SK-N-SH (cell line): ENCODE measurements at places on chromosomes 16 and 17. TPM values are rescaled to one million over a fixed set of nuclear protein-coding genes. Genes with fewer than 3 reads are reported as not detected.

TNRC6C gene
- 1.6 and 2.2 TPM in 2 replicates for polyA plus RNA-seq

MYH13 gene
- polyA plus RNA-seq, result not detected in 2 replicates

TBC1D28 gene
- not detected in 2 replicates for polyA plus RNA-seq

COIL gene
- 3.9 and 5.7 TPM in 2 replicates for polyA plus RNA-seq

ABAT gene
- 4.7 and 7.3 TPM in 2 replicates for polyA plus RNA-seq

ITGAL gene
- 0.12 and 0.28 TPM in 2 replicates for polyA plus RNA-seq

ARL6IP1 gene
- polyA plus RNA-seq, result 95.8 and 104 TPM in 2 replicates

CDK10 gene
- 84.7 and 94.5 TPM in 2 replicates for polyA plus RNA-seq

NHERF1 gene
- polyA plus RNA-seq, result 26.9 and 40.1 TPM in 2 replicates

TNP2 gene
- not detected in 2 replicates for polyA plus RNA-seq

KCNH6 gene
- 0.15 and 0.18 TPM in 2 replicates for polyA plus RNA-seq

PHLPP2 gene
- 5.5 and 7.2 TPM in 2 replicates for polyA plus RNA-seq

NPTX1 gene
- polyA plus RNA-seq, result 0.05 and 0.16 TPM in 2 replicates

RCVRN gene
- not detected in 2 replicates for polyA plus RNA-seq

OTOP2 gene
- not detected in 2 replicates for polyA plus RNA-seq

OR1D5 gene
- not detected in 2 replicates for polyA plus RNA-seq

TBC1D3G gene
- polyA plus RNA-seq, result not detected in 2 replicates

MNT gene
- polyA plus RNA-seq, result 7.1 and 7.4 TPM in 2 replicates

AXIN2 gene
- polyA plus RNA-seq, result 7.9 and 8.3 TPM in 2 replicates

KRTAP2-1 gene
- polyA plus RNA-seq, result not detected in 2 replicates

- no peak for DNase-seq
Measured at GRCh38 chr16:28538733-28539596, at the start of gene NUPR1. NUPR1 (minus strand) TSS chr16:28538974; CDS start chr16:28538907, 67 bp downstream.

DNA sequence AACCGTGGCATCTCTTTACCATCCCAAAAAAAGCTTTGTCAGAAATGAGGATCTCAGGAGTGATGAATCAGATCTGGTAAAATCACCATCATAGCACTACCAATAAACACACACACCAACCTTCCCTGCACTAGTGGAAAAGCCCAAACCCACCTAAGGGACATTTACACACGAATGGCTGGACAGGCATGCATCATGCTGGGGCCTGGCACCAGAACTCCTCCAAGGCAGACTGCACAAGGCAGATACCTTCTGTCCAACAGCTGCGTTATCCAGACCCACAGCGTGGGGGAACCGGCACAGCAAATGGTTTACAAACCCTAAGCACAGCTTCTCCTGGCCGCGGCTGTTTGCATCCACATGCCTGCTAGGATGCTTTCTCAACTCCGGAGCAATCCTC, 2.8 kb downstream of the ASIC2 start:
- DNase-seq, result no peak

DNA sequence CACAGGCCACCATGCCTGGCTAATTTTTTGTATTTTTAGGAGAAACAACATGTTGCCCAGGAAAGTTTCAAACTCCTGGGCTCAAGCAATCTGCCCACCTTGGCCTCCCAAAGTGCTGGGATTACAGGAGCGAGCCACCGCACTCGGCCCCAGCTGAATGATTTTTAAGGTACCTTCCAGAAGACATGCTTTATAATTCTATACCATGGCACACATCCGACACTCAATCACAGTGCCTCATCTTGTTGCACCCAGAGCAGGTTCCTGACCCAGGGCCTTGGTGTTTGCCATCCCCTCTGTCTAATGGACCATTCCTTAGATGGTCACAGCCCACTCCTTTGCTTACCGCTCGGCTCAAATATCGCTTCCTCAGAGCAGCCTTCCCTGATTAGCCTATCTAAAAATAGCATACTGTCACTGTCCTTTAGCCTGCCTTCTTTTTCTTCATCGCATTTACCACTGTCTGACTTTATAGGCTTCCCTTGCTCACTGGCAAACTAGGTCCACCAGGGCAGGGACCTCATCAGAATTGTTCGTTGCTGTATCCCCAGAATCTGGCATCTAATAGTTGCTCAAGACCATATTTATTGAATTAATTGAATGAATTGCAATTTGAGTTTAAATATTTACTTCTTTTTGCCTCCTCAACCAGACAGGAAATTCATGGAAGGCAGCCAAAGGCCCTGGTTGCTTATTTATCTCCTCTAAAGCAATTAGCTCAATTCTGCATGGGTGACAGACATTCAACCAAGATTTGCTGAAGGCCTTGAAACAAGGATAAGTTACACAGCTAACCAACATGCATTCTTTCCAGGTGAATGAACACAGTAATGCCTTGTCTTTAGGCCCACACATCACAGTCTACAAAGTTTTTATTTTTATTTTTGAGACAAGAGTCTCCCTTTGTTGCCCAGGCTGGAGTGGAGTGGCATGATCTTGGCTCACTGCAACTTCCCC, 6.3 kb upstream of the TENT4B start:
- DNase-seq, result no peak

GRCh38 chr17:12964162-12964561, 53.7 kb downstream of the ELAC2 start:
- DNase-seq, result no peak

DNA sequence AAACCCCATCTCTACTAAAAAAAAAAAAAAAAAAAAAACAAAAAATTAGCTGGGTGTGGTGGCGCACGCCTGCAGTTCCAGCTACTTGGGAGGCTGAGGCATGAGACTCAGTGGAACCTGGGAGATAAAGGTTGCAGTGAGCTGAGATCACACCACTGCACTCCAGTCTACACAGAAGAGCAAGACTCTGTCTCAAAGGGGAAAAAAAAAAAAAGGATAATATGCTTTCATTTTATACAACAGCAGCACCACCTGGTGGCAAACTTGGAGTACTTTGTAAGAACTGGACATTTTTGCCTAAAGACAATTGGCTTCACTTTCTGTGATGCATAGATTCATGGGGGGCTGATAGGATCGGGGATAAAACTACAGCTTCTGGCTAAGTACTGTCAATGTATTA, 8.5 kb downstream of the CHTF8 start:
- DNase-seq, result peak; percentile 65

- no peak for DNase-seq
Measured at GRCh38 chr16:28140788-28141618, 70.8 kb downstream of the XPO6 start.

DNA sequence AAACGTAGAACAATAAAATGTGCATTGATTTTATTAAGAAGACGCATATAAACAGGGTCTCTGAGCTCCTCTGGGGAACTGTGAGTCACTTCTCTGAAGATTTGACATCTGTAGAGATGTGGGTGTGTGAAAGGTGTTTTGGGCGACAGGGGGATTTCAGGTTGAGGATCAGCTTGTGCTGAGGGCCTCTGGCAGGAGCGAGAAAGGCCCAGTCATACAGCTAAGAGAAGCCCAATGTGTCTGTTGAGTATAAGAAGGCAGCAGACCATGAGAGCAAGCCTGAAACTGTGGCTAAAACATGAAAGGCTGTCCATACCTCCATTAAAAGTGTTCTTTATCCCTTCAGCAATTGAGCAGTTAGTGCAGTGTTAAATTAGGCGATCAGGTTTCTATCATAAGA, 406.5 kb upstream of the MON1B start:
- DNase-seq, result no peak

- no peak for DNase-seq
Measured at GRCh38 chr16:77143364-77143763, 47.6 kb upstream of the MON1B start.

- DNase-seq, result no peak
Measured at GRCh38 chr17:36717088-36717487, 115.7 kb downstream of the MRM1 start.

DNA sequence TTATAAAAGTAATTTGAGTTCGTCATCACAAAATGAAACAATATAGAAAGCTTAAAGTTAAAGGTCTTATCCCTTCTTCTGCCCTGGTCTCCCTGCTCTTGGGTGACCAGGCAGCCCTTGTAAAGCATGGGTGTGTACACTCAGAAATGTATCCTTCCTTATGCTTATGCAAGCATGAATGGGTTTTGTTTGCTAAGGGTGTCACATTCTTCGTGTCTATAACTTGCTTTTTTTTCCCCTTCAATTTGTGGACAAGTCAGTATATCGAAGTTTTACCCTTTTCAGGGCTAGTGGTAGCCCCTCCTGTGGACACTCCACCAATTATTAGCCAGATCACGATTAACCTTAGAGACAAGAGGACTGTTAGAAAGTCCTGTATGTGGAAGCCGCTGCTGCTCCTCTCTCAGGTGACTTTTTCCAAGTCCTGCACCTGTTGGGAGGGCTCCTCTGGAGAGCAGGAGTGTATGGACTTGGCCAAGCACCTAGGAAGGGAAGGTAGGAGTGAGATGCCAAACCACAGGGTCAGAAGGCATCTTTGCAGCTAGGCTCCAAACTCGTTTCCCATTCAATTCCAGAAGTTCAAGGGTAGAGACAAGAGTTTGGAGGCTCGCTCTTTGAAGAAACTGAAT, 50.9 kb downstream of the LDHD start:
- no peak for DNase-seq

GRCh38 chr16:79229361-79229760, 371.2 kb downstream of the MAF start:
- DNase-seq, result no peak

- no peak for DNase-seq
Measured at GRCh38 chr16:56469748-56470147, 18.4 kb downstream of the OGFOD1 start.

- DNase-seq, result no peak
Measured at GRCh38 chr16:17063201-17064139, 407.3 kb downstream of the XYLT1 start.

GRCh38 chr17:66403846-66404556, 101.6 kb downstream of the PRKCA start:
- no peak for DNase-seq

GRCh38 chr16:2826591-2827373, 3.3 kb upstream of the ZG16B start:
- no peak for DNase-seq

DNA sequence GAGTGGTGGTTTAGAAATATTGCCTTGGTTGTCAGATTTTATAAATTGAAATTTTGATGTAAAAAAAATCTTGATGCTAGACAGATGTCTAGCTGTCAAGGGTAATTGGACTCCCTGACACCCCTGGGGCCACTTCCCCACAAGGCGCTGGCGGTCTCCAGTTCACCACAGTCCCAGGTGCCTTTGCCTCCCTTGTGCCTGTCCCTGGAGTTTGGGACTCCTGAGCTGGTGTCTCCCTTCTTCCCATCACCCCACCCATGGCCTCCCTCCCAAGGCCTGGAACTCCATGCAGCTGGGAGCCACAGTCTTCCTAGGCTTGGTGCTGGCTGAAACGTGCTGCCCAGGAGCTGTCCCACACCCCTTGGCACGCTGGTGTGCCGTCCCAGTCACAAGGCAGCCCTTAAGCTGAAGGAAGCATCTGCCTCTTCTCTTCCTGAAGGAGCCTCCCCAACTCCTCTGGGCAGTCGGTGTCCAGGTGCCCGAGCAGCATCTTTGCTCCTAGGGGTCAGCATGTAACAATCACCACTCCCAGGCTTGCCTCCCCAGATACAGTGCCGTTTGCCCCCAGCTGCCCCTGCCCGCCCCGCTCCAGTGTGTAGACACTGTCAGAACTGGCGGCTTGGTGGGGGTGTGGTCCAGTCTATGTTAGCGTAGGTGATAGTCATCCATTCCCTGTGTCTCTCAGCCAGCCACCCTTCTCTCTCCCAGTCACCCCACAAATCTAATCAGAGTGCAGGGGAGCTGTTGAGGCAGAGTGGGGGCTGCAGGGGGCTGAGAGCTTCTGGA, 26.2 kb downstream of the POLR3E start:
- no peak for DNase-seq

- DNase-seq, result peak; percentile 66
Measured at GRCh38 chr16:48608871-48609651, 919 bp downstream of the N4BP1 start.

GRCh38 chr17:76260669-76261068, 4.5 kb upstream of the UBALD2 start:
- no peak for DNase-seq

GRCh38 chr17:14373614-14374259, 72.9 kb downstream of the HS3ST3B1 start:
- DNase-seq, result no peak

- DNase-seq, result peak; percentile 24
Measured at GRCh38 chr17:45846646-45847045, 2.0 kb downstream of the SPPL2C start.

GRCh38 chr16:54696522-54696921, 234.1 kb upstream of the IRX5 start:
- no peak for DNase-seq

- no peak for DNase-seq
Measured at GRCh38 chr17:83131401-83132011, 52.1 kb downstream of the METRNL start.

GRCh38 chr17:67335245-67335835, 31.0 kb downstream of the PSMD12 start:
- no peak for DNase-seq

DNA sequence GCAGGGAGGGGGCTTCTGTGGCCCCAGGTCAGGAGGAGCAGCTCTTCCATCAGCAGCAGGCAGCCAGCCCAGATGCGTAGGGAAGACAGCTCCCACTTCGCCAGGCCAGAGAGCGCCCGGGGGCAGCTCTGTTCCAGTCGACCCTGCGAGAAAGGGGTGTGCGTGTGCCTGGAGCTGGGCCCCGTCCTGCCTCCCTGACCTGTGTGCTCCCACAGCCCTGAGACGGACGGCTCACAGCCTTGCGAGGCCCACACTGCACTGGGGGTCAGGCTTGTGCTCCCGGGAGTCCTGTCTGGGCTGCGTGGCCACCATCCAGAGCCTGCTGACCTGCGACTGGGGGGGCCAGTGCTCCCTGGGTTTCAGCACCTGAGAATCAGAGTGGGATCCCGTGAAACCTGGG, 469 bp upstream of the MSLN start:
- DNase-seq, result no peak

- DNase-seq, result no peak
Measured at GRCh38 chr16:68528233-68528632, 10.9 kb upstream of the ZFP90 start.

DNA sequence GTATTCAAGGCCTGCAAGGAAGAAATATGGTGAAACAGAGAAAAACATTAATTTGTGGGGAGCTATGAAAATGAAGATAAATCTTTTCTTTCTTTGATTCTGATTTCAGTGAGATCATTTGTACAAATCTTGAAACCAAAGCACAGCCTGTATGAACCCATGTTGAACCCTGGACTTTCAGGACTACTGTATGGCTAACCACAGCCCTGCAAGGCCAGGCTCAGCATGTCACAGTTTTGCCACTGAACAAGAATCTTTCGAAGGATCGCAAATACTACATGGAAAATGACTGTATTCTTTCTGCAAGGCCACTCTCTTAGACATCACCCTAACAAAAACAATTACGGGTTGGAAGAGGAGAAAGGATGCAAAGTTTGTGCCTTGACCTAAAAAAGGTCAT, 161.7 kb upstream of the MAF start:
- no peak for DNase-seq

- no peak for DNase-seq
Measured at GRCh38 chr16:85991856-85992255, 92.9 kb downstream of the IRF8 start.

GRCh38 chr16:17382949-17383863, 87.6 kb downstream of the XYLT1 start:
- DNase-seq, result no peak

GRCh38 chr16:11665071-11665491, 3.2 kb upstream of the SNN start:
- no peak for DNase-seq

- peak; percentile 80 for DNase-seq
Measured at GRCh38 chr17:980406-981291, 1.1 kb upstream of the NXN start.
